ENCODE measurements at places on chromosomes 5 and 9.

- DNase-seq, result no peak
These were observed 226.6 kb upstream of the PPP1R2B start for GRCh38 chr5:156623381-156624040.

GRCh38 chr9:96691326-96691725 lies 36.2 kb upstream of the PRXL2C start:
- DNase-seq, result no peak

GRCh38 chr9:33837138-33837537 lies 20.2 kb downstream of the UBE2R2 start:
- DNase-seq, result no peak

- DNase-seq, result no peak
These were observed 41.3 kb downstream of the HK3 start for GRCh38 chr5:176857894-176858273.

- DNase-seq, result no peak
These were observed 20.1 kb upstream of the LAMC3 start for GRCh38 chr9:130988905-130989304.

DNA sequence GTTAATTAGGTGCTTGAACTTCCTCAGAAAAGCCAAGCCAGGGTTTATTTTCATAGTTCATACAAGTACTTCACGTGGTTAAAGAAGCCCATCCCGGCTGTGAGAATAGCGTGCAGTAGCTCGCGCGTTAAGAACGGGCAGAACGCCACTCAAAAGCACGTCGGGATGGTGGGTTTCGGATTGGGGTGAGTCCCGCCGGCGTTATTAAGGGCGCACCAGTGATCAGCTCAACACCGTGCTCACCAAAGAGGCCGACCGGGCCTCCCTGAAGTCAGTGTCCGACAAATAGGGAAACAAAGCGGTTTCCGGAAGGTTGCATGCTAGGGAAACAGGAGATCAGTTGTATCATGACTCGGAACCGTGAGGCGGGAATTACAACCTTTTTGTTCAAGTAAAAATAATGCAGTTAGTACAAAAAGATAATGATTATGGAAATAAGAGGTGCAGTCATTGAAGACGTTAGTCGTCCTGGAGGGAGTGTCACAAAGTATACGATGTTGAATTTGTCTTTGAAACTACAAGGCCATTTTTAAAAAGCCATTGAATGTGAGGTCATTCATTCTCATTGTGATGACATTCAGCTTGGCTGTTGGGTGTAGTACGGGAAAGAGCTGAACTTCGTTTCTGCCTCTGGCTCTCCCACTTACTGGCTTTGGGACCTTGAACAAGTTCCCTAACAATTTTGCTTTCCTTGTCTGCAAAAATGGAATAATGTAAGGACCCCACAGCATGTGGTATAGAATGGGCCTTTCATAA lies 992 bp downstream of the SETD9 start:
- peak; percentile 1 for DNase-seq

DNA sequence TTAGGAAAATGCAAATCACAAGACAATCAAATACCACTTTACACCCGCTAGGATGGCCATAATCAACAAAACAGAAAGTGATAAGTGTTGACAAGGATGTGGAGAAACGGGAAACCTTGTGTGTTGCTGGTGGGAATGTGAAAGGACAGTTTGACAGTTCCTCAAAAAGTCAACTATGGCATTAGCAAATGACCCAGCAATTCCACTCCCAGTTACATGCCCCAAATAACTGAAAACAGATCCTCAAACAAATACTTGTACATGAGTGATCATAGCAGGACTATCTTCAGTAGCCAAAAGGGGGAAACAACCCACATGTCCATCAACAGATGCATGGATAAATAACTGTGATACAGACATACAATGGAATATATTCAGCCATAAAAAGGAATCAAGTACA lies 21.2 kb downstream of the RASGEF1C start:
- no peak for DNase-seq

DNA sequence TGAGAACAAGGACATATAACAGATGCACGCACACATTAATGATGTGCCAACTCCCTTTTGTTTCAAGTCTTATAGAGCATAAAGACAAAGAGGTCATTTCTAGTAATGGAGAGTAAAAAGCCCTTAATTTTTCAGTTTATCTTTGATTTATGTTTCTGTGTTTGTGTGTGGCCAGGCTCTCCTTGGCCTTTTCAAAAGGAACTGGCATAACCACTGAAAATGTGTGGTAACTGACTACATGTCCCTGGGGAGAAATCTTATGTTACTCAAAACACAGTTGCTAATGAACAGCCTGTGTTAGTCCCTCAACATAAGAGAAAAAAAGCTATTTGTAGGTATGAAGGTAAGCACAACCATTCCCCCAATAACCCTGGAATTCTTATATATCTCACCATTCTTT lies 47.6 kb upstream of the SHOC1 start:
- no peak for DNase-seq

GRCh38 chr5:2136728-2137333 lies 254.1 kb upstream of the IRX4 start:
- peak; percentile 30 for DNase-seq

DNA sequence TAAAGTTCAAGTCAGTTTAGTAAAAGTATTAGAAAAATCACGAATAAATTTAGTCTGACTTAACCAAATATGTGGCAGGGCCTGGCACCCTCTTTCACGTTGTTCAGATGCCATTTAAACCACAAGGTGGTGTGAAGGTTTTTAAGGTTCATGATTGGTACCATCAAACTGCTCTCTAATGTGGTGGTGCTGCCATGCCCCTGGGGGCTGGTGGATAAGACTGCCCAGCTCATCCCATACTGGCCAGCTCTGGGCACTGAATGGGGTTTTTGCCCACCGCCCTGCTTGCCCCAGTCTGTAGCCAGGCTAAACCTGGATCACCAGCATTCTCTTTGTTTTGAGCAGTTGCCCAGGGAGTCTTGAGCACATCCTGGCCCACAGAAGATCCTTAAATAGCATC lies 159.3 kb downstream of the GABBR2 start:
- no peak for DNase-seq

DNA sequence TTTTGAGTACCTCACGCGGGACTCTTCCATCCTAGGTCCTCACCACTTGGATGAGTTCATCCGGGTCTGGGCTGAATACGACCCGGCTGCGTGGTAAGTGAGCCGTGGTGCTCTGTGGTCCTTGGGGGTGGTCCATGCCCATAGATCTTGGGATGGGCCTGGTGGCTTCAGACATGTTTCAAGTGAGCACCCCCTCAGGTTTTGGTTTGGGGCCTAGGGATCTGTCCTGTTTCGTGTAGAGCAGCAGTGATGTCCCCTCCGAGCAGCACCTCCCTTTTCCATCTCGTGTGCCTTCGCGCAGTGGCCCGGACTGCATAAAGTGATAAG lies 218.9 kb downstream of the CACNA1B start:
- DNase-seq, result no peak

- no peak for DNase-seq
These were observed 10.9 kb downstream of the SLC36A1 start for GRCh38 chr5:151458314-151458713.

- no peak for DNase-seq
These were observed 195.9 kb upstream of the TRIM32 start for GRCh38 chr9:116491219-116491618.

- no peak for DNase-seq
These were observed 126.8 kb downstream of the EHMT1 start for GRCh38 chr9:137745541-137745991.

DNA sequence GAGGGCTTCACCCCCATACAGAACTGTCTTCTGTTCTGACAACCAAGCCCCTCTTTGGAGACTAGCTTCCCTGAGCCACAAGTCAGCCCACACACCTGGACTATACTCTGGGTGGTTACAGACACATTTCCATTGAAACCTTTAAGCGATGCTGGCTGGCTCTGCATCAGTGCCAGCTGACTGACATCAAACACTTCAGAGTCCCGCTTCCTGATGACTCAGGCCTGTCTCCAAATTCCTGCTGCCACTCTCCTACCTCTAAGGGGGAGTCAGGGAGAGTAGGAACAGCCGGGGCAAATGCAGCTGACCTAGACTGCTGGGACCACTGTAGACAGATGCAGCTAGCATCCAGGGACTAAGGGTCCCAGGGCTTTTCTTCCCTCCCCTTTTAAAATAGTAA lies 59.4 kb downstream of the SIL1 start:
- no peak for DNase-seq

DNA sequence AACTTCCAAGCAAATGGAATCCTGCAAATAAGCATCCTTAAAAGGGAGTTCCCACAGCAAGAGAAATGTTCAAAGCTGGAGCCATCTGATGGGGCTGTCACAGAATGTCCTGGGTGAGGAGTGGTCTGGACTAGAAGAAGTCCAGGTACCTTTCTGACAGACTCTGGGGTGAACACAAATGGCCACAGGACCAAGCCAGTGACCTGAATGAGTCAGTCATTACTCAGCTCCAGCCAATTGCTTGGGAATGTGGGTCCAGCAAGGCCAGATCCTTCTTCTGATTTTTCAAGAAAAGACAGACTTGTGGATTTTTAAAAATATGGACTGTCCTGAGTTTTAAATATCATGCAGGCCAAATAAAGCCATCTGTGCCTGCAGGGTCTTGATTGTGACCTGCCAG lies 30.1 kb downstream of the GALNT10 start:
- DNase-seq, result no peak

GRCh38 chr5:147635882-147636728 lies 126.2 kb upstream of the DPYSL3 start:
- no peak for DNase-seq

DNA sequence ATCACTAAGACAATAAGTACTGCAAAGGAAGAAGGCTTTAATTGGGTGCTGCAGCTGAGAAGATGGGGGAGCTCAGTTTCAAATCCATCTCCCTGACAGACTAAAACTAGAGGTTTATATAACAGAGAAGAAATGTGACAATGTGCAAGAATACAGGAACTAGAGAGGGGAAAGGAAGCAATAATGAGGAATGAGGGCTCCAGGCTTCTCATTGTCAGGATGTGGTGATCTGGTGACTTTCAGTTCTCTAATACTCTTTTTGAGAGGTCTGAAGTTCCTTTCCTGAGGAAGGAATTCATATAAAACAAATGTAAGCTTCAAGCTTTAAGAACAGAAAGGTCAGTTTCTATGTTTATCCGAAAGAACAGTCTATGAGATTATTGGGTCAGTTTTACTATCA lies 42.5 kb upstream of the SPATA31E1 start:
- DNase-seq, result no peak

DNA sequence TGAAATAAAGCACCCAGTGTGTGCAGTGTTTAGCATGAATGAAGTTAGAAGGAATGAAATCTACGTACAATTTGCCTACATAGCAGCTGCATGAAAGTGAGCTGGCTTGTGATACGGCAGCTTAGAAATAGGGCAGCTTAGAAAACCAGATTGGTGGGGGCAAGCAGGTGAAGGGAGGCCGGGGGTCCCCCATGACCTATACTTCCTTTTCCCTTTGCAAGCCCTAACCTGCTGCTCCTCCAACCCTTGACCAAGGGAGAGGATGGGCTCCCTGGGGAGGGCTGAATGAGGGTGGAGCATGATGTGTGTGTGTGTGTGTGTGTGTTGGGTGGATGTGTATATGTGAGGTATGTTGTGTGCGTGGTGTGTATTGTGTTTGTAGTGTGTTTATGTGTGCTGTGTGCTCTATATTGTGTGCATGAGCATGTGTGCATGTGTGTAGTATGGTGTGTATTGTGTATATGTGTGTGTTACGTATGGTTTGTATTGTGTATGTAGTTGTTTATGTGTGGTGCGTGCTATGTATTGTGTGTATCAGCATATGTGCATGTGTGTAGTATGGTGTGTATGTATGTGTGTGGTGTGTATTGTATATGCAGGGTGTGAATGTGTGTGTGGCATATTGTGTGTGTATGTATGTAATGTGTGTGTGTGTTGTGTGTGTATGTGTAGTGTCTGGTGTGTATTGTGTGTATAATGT lies 72.1 kb downstream of the TENT4A start:
- no peak for DNase-seq

- no peak for DNase-seq
These were observed 654 bp downstream of the ADAMTS2 start for GRCh38 chr5:179344431-179345182.

GRCh38 chr5:57598756-57599155 lies 116.1 kb upstream of the ACTBL2 start:
- no peak for DNase-seq

DNA sequence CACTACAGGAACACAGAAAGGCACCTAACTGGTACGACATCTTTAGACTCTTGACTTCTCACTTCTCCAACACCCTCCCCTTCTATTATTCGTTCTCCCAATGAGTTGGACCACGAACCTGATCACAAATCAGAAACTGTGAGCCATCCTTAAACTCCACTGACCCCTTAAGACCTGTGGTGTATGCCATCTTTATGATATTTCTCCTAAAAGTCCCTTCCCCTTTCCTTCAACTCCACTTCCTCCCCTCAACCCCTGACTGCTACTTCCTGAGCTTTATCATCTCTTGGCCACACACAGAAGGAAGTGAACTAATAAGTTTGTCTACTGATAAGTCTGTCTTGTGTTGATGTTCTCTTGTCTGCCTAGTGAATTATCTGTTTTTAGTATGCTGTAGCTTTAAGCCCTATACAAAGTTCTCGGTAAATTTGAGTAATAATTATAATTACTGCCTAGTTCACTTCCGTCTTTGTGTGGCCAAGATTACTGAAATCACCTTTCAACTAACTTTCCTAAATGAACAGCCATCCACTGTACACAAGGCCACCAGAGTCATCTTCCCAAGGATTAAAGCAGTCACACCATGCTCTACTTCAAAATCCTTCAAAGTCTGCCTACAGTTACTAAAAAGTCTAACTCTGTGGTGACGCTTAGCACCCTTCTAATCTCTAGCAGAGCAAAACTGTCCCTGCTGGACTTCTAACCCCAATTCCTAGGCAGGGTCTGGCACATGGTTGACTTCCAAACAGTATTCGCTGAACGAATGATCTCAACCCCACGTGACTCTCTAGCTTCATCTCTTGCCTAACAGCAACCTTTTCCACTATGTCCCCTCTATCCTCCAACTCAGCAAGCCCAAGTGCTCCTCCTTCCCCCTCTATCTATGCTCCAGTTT lies 23.2 kb downstream of the ELOVL7 start:
- no peak for DNase-seq

- DNase-seq, result no peak
These were observed 40.2 kb upstream of the CYFIP2 start for GRCh38 chr5:157225469-157226422.

- DNase-seq, result no peak
These were observed 379 bp upstream of the LRRTM2 start for GRCh38 chr5:138875552-138875875.

DNA sequence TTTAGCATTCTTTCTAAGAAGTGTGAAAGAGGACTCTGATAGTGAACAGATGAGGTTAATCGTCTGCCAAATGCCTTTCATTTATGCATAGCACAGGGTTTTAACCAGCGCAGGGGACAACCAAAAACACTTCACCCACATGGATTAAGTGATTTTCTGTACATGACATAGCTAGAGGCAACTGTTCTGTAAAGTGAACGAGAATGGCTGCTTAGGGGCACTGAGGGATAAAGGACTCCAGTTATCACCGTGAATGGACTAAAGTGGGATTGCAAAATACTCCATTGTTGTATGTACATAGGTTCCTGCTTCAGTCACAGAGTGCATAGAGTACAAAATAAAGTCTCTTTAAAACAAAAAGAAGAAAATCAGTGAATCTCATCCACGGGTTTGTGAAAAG lies 456.8 kb downstream of the DMAC1 start:
- no peak for DNase-seq

Measured in stimulated activated CD8-positive, alpha-beta memory T cell treated with anti-CD3 and anti-CD28 coated beads, Interleukin-15, amount 100 ng/mL, for 4 hours (primary cell).